Muscle of arm (tissue), 14 donors: ENCODE measurements at places on chromosomes 5 and 9. TPM values are rescaled to one million over a fixed set of nuclear protein-coding genes. Genes with fewer than 3 reads are reported as not detected.

BTNL8 gene
- polyA plus RNA-seq: 0.21 TPM

ZNF169 gene
- polyA plus RNA-seq: 2.8 TPM

OR2S2 gene
- polyA plus RNA-seq: not detected

C9 gene
- polyA plus RNA-seq: 0.33 TPM

AJM1 gene
- polyA plus RNA-seq: 1.6 TPM

LHX3 gene
- polyA plus RNA-seq: not detected

TICAM2 gene
- polyA plus RNA-seq: 6.8 TPM

MPDZ gene
- polyA plus RNA-seq: 43.5 TPM

LAMC3 gene
- 2.1 TPM for polyA plus RNA-seq

ANKRD55 gene
- not detected for polyA plus RNA-seq

TMOD1 gene
- polyA plus RNA-seq: 160 TPM

TRAF2 gene
- polyA plus RNA-seq: 7.7 TPM

FBXL17 gene
- 25.4 TPM for polyA plus RNA-seq

PSAT1 gene
- 28.9 TPM for polyA plus RNA-seq

PCDHA1 gene
- 0.05 TPM for polyA plus RNA-seq

MARVELD2 gene
- polyA plus RNA-seq: 0.22 TPM

SYNPO gene
- polyA plus RNA-seq: 34.1 TPM

STK32A gene
- polyA plus RNA-seq: 0.35 TPM

C5orf47 gene
- polyA plus RNA-seq: not detected

PCDHA9 gene
- polyA plus RNA-seq: not detected

TRIM14 gene
- 0.98 TPM for polyA plus RNA-seq

HRH2 gene
- polyA plus RNA-seq: 0.76 TPM

NCS1 gene
- polyA plus RNA-seq: 41.1 TPM

EPB41L4B gene
- 7.8 TPM for polyA plus RNA-seq

OSMR gene
- 6.3 TPM for polyA plus RNA-seq

SLC4A9 gene
- 0.10 TPM for polyA plus RNA-seq

ARID3C gene
- not detected for polyA plus RNA-seq

ALDH1A1 gene
- polyA plus RNA-seq: 45.1 TPM

SOWAHA gene
- polyA plus RNA-seq: 6.4 TPM

ELAVL2 gene
- polyA plus RNA-seq: 3.5 TPM
